ENCODE measurements at places on chromosomes 16 and 17.

DNA sequence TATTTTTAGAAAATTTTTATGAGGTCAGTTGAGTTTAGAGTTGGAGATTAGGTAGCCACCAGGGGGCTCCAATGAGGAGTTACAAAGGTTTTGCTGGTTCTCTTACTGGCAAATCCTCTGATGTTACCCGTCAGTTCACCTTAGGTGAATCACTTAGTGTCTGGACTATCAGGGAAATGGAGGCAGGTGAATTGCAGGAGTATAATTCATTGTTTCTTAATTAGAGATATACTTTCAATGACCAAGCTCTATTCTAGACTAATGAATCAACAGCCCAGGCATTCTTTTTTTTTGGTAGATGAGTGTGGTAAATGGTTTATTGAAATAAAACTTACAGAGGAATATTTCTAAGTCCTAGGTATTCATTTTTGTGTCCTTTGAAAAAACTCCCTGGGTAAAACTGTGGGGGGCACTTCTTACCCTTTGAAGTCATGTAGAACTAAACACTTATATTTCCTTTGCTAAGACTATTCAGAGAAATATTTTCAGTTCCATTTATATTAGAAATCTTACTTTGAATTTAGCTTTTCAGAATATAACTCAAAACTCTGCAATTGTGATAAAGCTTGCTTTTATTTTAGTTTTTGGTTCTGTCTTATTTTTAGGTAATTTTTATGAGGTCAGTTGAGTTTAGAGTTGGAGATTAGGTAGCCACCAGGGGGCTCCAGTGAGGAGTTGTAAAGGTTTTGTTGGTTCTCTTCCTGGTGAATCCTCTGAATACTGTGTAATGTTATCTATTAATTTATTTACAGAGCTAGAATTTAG, 17.7 kb downstream of the PSMD11 start:
- DNase-seq = peak; percentile 62

DNA sequence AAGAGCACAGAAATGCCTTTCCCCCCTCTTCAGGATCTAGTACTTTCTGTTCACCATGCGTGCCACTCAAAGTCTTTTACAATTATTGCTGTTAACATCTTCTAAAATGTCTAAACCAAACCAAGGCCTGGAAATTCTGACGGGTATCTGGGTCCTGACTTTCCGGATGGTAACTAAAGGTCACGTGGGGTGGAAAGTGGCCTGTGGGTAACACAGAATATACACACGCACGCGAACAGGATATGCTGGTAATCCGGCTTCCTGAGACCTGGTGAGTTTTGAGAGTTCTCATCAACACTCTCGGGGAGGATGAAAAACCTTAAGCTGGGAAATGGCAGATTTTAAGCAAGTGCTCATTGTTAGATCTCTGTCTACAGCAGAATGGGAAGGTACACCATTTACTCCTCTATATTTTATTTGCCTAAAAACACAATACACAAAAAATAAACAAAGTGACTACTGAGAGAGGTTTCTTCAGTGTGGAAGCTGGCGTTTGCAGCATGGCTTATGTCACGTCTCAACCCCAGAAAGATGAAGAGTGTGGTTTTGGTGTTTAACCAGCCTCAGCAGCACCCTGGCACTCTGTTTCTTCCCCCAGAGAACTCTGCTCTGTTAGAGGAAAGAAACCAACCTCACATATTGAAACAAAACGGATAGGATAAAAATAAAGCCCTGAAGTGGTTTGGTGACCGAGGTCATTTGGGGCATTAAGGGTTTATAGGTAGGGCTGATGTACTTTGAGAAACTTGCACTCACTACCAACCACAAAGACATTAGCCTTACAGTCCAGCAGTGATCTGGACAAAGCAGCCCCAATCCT, 37.3 kb downstream of the SMG6 start:
- DNase-seq = peak; percentile 78

GRCh38 chr17:528253-528652, 175.6 kb upstream of the RPH3AL start:
- DNase-seq = no peak

- DNase-seq = no peak
Observed at GRCh38 chr16:25566183-25566582, 125.6 kb upstream of the HS3ST4 start.

DNA sequence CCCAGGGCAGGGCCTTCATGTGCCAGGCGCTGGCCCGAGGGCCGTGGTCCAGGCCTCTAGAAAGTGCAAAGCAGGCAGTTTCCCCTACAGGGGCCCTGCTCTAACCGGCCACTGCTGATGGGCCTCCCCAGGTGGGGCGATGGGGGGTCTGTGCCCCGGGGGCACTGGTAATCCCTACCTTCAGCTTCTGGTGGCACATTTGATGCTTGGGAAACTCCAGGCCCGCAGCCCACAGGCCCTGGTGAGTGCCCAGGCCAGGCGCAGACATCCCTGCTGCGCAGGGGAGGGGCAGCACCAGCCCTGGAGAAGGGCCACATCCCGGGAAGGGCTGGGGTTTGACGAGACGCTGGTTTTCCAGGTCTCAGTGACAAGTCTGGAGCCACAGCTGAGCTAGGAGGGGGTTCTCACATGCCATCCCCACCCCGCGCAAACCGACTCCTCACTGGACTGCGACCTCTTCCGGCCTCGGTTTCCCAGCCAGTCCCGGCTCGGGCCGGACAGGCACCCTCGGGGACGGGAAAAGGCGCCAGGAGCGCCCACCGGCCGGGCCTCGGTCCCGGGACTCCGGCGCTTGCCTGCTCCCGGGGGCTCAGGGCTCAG, 1.6 kb downstream of the DOC2B start:
- DNase-seq = no peak

DNA sequence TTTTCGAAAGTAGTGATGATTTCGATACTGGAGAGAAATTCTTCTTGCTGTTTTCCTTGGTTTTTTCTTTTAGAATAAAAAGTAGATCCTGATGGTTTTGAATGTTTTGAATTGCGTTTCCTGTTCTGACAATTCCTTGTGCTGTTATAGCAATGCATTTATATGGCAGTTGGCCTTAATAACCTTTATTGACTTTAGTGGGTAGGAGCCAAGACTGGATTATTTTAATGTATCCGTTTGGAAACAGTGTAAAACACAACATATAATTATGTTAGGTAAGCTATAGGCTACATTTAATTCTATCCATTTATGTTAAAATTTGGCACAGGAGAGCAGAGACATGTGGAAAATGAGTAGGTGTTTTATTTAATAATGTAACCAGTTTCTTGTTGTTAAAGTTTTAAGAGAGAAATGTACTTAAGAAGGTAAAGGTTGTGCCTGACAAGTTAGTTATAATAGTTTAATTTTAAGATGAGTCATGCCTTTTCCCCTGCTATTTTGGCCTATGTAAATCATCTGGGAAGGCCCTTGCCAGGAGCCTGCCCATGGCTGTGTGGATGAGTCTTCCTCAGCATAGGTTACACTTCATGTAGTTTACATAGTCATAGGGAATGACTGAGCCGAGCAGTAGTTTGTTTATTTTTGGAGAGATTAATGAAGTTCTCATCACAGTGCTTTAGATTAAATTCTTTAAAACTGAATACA, 189.9 kb downstream of the FTO start:
- DNase-seq = no peak

- DNase-seq = no peak
Observed at GRCh38 chr17:50889528-50890118, 23.5 kb upstream of the TOB1 start.

DNA sequence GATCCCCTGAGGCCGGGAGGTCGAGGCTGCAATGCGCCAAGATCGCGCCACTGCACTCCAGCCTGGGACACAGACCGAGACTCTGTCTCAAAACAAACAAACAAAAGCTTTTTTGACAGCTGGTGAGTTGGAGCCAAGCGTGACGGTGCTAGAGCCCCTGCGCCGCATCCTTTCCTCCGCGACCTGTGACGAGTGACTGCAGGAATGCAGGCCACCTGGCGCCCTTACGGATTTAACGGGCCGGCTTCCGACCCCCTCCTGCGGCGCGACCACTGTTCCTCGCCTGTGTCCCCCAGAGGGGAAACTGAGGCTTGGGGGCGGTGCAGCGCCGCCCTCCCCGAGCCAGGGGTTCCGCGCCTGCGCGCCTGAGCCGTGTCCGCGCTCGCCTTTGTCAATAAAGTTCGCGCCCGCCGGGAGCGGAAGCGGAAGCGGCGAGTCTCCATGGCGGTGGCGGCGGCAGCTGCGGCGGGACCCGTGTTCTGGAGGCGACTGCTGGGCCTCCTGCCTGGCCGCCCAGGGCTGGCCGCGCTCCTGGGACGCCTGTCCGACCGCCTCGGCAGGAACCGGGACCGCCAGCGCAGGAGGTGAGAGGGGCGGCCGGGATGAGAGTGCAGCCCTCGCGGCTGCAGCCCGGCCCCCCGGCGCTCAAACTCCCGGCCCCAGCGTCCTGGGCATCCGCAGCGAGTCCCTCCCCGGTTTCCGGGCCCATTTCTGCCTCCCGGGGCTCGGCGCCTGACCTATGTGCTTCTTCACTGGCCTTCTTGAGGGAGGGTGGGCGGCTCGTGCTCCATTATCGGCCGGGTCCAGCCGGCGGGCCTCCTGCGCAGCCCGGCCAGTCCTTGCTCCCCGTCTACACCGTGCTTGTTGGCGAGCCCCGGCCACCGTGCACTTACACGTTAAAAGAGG, at the start of gene PGS1:
Gene PGS1, plus strand, starts transcription at position 425 of the 906 bp plus-strand sequence. Its CDS starts 17 bp downstream, at position 442.
- peak; percentile 74 for DNase-seq

DNA sequence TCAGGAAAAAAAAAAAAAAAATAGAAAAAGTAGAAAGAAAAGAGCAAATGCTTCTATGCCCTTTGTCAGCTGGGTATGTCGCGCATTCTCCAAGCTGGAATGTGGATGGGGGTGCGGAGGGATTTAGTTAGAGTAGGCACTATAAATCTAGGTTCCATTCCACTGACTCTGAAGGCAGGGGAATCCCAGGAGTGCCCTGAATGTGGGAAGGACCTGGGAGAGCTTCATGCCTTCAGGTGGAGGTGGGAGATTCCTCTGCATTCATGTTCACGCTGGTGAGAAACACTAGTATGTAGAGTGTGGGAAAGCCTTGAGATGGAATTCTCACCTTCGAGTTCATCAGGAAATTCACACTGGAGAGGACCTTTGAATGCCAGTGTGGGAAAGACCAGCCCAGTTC, 12.4 kb downstream of the ZNF232 start:
- no peak for DNase-seq

DNA sequence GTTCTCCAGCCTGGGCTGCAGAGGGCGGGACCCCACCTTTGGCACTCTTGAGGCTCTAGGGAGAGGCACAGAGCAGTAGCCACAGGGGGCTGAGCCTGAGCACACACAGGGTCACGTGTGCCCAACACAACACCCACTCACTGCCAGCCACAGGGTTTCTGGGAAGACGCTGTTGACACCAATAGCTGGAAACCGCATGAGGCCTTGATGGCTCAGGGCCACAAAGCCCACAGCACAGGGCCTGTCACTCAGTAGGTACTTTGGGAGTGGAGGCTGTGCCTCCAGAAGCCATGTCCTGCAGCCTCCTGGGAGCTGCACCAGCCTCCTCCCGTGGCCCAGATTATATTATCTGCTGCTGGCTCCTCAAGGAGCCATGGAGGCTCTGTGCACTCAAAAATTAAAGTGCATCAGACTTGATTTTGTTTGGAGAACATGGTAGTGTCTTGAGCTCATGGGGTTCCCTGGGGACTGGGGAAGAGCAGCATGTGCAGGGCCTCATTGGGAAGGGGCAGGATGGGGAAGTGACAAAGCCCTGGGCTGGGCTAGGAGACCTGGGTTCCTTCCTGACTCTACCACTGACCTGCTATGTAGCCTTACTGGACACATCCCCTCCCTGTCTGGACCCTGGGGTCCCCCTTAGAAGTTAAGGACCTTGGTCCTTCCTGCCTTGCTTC, 12.5 kb upstream of the SREBF1 start:
- DNase-seq = peak; percentile 82

- no peak for DNase-seq
Observed at GRCh38 chr16:12141073-12141951, 164.8 kb downstream of the SNX29 start.

- no peak for DNase-seq
Observed at GRCh38 chr16:23434380-23434779, 18.6 kb downstream of the COG7 start.

GRCh38 chr17:48055531-48056245, 7.5 kb downstream of the NFE2L1 start:
- DNase-seq = peak; percentile 36

DNA sequence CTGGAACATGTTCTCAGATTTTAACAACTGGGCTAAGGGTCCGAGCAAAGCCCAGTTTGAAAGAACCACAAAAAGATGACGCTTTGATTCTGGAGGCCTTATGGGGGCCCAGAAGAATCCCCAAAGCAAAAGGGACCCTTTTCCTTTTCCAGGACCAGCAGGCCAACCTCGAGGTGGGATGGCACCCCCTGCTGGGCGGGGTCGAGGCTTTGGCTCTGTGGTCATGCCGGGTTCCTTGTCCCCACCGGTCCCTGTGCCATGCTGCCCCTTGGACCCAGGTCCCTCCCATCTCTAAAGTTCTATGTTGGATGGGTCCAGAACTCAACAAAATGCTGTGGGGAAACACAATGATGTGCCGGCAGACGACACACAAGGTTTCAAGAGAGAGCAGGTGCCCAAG, 30.9 kb downstream of the TMEM204 start:
- no peak for DNase-seq

- no peak for DNase-seq
Observed at GRCh38 chr16:53766304-53767016, 62.5 kb downstream of the FTO start.

DNA sequence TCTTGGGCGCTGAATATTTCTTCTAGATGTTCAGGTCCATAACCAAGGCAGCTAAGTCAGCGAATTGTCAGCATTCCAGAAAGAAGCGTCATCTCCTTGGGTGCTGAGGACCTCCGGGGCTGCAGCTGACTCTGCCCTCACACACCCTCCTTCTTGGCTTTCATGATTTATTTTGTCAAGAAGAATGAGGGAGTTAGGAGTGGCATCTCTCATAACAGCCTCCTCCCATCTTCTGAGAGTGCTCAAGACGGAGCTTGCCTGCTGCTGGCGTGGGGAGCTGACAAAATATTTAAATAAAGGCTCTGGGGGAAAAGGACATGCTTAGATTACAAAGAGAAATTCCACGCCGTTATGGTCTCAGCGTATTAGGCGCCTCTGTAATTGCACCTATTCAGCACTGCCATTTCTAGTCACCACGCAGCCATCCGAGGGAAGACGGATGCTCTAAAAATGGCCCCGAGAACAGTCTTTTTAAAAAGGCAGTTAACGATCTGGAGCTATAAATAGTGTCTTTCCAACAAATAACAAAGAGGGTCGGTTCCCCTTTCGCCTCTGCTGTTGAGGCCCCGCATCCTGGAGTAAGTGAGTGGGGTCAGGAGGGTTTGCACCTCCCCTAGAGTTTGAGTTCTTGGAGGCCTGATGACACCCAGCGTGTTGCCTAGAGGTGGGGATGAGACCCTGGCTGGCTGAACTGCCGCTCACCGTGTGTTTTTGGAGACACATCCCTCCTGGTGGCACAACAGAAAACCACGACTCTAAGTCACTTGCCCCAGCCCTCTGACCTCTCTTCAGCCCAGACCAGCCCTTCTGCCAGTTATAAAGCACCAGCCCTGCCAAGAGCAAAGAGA, 187.0 kb downstream of the CCDC182 start:
- DNase-seq = no peak

DNA sequence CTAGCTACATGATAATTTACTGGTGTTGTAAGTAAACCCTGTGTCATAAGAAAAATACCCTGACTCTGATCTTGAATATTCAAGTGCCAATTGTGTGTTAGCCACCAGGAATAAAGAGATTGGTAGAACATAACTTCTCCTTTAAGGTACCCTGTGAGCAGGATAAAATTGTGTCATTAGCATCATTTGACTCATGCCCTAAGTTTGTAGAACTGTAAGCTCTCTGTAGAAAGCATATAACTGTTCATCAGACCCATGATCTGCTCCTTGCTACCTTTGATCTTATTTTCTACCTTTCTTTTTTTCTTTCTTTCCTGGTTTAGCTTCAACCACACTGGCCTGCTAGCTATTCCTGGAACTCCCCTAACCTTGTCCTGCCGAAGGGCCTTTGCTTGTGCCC, 35.8 kb downstream of the PTRH2 start:
- no peak for DNase-seq
